ENCODE measurements at places on chromosomes 4 and X.

DNA sequence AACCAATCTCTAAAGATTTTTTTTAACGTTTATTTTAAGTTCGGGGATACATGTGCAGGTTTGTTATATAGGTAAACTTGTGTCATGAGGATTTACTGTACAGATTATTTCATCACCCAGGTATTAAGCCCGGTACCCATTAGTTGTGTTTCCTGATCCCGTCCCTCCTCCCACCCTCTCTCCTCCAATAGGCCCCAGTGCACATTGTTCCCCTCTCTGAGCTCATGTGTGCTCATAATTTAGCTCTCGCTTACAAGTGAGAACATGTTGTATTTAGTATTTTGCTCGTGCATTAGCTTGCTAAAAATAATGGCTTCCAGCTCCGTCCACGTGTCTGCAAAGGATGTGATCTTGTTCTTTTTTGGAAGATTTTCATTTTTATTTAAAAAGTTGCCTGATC lies 2309.4 kb upstream of the AGA start:
- no peak for DNase-seq

DNA sequence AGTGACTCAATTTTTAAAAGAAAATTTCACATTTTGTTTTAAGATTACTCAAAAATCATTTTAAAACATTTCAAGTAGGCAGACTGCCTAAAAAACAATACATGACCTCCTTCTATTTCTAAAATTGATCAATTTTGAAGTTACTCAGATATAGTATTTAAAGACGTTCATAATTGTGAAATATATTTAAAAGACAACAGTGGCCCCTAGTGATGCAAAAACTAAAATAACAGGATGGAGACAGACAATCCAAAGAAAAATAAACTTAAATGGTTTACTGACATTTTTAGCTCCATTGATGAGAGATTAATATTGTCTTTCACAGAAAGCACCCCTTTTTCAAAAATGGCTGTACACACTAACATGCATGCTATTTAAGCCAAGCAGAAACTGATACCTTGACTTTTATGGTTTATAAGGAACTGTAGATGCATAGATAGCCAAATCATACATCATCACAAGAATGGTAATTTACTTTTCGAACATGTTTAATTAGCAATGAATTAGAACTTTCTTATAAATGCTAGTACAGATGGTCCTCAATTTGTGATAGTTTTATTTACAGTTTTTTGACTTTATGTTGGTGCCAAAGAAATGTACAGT lies 69.8 kb upstream of the FAT4 start:
- no peak for DNase-seq

DNA sequence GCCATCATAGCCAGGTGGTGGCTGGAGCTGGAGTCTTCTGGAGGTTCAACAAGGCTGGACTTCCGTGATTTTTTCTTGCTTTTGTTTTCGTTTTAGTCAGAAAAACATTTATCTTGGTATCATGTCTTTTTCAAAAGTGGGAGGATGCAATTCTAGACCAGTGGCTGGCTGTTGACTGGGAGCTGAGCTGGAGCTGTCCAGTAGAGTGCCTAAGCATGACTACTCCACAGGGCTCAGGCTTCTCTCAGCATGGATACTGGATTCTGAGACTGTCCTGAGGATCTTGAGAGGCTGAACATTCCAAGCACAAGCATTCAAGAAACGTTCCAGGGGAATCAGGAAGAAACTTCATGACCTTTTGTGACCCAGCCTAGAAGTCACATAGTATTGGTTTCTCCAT lies 598.1 kb downstream of the MID1IP1 start:
- no peak for DNase-seq

DNA sequence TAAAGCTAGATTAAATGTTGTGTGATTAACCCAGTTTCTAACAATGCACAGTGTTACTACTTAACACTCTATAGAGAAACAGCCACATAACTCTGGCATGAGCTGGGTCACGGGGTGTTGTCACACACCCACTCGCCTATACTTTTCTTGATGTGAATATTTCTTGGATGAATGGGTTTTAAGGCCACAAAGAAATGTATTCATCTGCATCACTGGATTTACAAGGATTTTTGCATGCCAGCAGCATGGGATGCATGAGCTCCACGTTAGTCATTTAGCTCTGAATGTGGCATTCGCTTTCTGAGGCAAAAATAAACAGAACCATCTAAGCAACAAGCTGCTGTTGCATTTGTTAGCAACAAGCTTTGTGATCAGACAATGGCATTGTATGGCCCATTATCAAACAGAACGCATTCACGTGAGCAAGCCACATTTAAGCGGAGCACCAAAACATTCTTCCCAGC lies 89.7 kb downstream of the LRP2BP start:
- no peak for DNase-seq

DNA sequence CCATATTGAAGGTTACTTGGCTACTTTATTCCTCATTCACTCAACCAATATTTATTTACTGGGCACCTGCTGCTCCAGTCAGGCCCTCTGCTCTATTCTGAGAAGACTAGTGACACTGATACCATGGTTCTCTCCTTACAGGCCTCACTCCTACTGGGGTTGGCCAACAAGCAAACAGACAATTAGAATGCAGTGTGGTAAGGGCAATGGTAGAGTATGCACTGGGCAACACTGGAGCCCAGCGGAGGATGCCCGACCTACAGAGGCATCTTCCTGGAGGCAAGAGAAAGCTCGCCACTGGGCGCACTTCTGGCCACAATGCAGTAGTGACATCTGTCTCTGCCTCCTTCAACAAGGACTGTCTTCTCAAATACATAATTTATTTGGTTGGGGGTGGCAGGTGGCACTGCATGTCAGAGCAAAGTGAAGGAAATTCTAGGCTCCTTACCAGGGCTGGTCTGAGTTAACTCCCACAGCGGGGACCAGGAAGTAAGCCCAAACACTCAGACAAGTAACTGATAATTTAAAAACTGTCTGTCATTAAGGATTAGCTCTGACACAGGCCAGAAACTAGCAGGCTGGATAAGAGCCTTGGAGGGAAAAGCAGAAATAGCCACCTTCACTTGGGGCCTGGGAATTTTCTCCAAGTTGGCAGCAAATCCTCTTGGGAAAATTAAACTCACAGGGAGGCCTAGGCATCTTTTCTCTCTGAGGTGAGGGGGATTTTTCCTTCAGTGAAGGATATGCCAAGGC lies 150.7 kb upstream of the EOLA2 start:
- no peak for DNase-seq

GRCh38 chr4:136925203-136925602 lies 607.1 kb downstream of the PCDH18 start:
- no peak for DNase-seq

- no peak for DNase-seq
Measured at GRCh38 chrX:32867781-32868523, 343.4 kb downstream of the DMD start.

GRCh38 chr4:110944501-110944900 lies 321.6 kb upstream of the PITX2 start:
- no peak for DNase-seq

DNA sequence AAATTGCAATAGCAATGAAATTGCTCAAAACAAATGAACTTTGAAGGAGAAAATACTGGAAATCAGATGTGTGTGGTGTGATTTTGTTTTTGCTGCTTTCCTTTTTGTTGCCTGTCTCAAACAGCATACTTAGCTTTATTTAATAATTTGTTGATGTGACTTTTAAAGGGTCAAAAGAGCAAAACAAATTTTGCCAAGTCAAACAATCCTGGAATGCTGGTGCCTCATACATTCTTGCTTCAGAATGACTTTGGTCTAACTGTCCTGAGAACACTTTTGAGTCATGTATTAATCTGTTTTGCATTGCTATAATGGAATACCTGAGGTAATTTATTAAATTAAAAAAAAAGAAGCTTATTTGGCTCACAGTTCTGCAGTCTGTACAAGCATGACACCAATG lies 3.4 kb downstream of the PF4V1 start:
- DNase-seq = no peak

GRCh38 chr4:70522626-70523025 lies 4.3 kb downstream of the AMTN start:
- DNase-seq = no peak

GRCh38 chrX:118727686-118728339 lies 407 bp downstream of the IL13RA1 start:
- DNase-seq = no peak

DNA sequence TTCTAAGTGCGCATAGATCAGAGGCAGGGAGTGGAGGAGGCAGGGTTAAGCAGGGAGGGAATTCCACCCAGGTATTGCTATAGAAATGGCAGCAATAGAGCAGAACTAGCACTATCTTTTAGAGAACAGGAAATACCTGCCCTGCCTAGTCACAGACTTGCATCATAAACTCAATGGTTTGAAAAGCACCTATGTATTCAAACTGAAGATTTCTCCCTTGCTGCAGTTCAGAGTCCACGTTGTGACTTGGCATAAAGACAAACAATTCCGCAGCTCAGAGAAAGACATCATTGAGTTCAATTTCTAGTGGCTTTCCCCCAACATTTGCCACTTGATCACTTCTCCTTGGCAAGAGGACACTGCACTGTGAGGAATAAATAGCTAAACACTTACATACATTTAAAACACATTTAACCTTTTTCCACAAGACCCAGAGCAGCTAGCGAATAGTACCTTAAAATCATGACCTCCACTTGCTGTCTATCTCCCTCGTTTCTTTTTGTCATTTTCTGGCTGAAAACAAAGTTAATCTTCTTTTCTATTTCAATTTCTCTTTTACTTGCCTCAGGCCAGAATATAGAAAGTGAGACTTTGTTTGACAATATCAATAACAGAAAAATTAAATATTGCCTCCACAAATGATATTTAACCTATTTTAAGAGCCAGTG lies 42.4 kb downstream of the SLC7A11 start:
- no peak for DNase-seq

DNA sequence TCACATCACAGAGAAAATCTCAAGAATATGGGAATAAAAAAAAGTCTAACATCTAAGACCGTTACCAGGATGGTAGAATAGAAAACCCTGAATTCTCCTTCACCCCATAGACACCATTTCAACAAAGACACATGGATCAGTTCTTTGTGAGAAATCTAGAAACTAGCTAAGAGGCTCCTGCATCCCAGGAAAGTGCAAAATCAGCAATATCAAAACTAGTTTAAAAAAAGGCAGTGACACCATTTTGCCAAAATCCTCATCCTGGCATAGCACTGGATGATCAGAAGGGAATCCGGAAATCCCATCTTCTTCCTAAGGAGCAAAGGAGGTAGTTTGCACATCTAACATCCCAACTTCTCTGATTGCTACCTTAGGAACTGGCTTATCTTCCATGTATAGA lies 88.9 kb upstream of the MAGEE2 start:
- no peak for DNase-seq

DNA sequence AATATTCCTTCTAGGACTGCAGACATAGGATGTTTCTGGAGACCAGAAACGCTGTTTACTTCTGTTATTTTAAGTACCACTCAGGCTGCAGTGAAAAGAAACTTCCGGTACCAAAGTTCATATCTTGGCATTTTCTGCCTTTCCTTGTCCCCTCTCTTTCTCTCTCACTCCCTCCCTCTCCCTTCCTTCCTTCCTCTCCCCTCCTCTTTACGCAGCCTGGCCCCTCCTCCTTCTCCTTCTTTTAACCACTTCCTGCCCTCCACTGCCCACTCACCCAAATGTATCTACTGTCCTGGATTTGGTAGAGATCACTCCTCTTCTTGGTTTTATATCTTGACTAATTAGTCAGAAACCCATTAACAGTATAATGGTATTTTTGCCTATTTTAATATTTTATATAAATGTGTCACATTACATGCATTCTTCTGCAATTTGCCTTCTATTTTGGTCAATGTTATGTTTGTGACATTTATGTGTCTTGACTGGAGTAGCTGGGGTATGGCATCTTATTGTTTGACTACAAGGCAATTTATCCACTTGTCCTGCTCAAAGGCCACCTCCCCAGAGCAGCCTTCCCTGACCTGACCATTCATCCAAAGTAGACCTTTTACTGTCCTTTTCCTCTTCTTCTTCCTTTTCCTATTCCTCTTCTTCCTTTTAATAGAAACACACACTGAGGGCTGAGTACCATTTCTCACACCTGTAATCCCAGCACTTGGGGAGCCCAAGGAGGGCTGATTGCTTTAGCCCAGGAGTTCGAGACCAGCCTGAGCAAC lies 56.9 kb downstream of the BCOR start:
- DNase-seq = no peak

DNA sequence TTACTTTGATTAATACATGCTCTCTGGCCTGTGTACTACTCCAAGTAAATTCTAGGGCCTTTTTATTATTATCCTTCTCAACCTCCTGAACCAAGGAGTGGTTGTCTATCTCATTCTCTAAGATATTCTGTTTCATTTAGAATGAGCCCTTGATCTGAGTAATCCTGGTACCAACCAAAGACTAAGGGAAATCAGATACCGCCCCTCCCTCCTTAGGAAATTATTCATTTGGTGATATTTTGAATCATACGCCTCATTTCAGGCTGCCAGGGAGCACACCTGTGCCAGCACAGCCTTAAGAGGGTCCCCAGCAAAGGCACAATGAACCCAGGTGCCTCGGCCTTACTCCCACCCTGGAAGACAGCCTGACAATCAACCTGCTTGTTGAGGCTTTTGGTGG lies 73.2 kb upstream of the STARD8 start:
- no peak for DNase-seq

DNA sequence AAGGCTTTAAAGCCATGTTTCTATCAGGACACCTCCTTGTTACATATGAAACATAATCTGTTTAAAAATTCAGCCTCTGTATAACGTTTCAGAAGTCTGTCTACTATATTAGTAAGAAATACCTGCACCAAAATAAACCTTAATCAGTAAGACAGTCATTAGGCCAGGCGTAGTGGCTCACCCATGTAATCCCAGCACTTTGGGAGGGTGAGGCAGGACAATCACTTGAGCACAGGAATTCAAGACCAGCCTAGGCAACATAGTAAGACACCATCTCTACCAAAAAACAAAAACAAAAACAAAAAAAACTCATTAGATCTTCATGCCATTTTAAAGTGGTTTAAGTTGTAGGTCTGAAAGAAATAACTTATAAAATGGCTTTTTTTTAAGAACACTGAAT lies 107.5 kb upstream of the STIM2 start:
- DNase-seq = no peak

DNA sequence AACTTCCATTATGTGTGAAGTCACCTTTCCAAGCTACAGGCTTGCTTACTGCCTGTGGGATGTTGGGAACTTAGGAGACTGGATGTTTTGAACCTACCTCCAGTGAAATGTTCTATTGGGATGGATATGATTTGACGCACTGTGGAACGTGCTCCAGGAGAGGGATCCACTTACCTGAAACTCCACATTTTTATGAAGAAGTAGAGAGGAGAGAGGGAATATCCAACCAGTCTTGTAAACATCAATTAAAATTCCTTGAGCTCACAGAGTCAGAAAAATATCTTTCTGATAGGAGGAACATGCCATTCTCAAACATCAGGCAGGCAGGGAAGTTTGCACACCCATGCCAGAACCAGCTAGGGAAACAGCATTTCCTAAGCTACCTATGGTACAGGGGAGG lies 91.1 kb upstream of the MAOA start:
- no peak for DNase-seq

GRCh38 chrX:41384051-41384705 lies 50.2 kb downstream of the DDX3X start:
- DNase-seq = peak; percentile 27

GRCh38 chr4:114599231-114599902 lies 760 bp downstream of the UGT8 start:
- no peak for DNase-seq
